Vagina (tissue), 2 donors: ENCODE measurements at places on chromosomes 6 and 20.

DNA sequence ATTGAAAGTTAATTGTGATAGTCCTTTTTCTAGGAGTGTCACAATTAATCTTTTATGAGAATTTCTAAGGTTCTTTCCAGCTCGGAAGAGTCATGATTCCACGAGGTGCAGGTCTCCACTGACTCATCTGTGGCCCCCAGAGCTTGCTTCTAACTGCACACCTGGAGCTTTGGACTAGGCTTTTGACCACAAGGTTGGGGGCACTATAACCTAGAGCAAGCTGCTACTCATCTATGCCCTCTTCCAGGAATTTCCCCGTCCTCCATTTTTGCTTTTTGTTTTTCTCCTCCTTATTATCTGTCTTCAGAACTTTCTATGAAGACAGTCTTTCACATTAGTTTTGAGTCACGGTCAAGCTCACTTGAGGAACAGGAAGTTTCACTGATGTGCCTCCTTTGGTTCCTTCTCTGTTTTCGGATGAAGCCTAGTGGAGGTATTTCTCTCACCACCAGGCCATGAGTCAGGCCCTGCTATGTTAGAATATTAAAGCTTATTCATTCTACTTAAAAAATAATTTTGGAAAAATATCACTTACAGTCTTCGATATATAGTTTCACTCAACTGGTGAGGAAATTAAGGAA lies 119.2 kb upstream of the INSM1 start:
- no peak for DNase-seq

- DNase-seq = no peak
Measured at GRCh38 chr6:104484626-104485025, 375.1 kb downstream of the HACE1 start.

- no peak for DNase-seq
Measured at GRCh38 chr6:104134876-104135275, 724.8 kb downstream of the HACE1 start.

DNA sequence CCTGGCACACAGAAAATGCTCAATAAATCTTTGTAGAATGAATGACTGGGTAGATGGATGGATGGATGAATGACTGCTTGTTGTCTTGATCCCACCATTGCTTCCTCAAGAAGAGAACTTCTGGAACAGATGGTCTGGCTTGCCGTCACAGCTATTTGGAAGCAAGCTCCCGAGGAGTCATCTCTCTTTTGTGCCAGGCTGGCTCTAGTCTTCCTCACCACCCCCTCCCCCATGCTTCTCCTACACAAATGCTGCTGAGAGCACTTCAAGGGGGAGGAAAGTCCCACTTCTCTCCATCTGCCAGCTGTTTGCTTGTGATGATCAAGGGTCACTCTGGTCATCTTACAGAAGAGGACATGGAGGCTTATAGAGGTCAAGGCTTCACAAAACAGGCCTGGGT lies 11.6 kb upstream of the KCNG1 start:
- DNase-seq = no peak

DNA sequence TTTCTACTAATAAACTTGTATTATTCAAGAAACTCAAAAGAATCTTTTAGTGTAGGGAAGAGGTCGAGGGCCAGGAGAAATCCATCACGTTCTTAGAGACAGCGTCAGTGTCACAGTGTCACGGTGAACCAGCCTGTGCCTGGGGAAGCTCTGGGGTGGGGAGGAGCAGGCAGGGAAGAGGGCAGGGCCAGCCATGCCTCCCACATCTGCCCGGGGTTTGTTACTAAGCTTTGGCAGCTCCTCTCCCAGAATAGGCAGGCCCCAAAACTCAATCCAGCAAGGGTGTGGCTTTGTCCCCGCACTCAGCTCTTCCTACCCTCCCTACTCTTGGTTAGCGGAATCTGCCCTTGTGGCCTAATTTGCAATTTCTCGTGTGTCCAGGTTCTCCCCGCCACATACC lies 72.9 kb downstream of the TCP11 start:
- DNase-seq = no peak

GRCh38 chr6:109740787-109741186 lies 49.7 kb downstream of the FIG4 start:
- no peak for DNase-seq

- no peak for DNase-seq
Measured at GRCh38 chr6:150565945-150566344, 33.7 kb upstream of the PLEKHG1 start.

DNA sequence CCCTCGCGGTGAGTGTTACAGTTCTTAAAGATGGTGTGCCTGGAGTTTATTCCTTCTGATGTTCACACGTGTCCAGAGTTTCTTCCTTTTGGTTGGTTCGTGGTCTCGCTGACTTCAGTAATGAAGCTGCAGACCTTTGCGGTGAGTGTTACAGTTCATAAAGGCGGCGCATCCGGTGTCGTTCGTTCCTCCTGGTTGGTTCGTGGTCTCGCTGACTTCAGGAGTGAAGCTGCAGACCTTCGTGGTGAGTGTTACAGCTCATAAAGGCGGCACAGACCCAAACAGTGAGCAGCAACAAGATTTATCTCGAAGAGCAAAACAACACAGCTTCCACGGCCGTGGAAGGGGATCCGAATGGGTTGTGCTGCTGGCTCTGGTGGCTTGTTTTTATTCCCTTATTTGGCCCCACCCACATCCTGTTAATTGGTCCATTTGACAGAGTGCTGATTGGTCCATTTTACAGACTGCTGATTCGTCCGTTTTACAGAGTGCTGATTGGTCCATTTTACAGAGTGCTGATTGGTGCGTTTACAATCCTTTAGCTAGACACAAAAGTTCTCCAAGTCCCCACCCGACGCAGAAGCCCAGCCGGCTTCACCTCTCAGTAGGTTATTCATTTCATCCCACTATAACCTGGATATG lies 48.2 kb upstream of the ARG1 start:
- DNase-seq = no peak

DNA sequence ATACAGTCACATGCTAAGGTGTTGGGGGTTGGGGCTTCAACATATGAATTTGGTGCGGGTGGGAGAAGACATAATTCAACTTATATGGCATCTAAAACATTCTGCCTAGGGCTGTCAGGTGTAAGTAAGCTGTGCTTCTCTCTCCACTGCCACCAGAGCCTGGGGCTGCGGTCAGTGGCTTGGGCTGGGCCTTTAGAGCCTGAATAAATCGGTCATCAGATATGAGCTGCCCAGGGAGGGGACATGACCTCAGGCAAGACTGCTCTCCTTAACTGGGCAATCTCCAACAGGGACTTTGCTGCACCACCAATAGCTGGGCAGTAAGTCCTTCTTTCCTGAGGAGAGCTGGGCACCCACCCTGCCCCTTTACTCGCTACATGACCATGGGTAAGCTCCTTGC lies 24.9 kb upstream of the SIRPA start:
- no peak for DNase-seq

DNA sequence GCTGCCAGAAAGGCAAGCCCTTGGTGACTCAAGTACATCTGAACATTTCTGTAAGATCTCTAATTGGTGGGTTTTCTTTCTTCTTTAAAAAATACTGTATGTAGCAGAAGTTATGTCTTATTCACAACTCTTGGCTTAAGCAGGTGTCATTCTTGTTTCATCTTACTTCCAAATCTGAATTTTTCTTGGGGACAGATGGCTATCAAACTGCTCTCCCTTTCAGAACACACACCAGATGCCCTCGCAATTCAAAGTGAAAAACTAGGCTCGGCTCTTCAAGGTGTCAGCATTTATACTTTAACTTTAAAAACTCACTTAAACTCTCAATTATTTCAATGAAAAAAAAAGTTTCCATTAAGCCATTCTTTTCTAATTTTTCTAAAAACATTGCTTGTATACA lies 49.7 kb downstream of the PAK5 start:
- DNase-seq = no peak

DNA sequence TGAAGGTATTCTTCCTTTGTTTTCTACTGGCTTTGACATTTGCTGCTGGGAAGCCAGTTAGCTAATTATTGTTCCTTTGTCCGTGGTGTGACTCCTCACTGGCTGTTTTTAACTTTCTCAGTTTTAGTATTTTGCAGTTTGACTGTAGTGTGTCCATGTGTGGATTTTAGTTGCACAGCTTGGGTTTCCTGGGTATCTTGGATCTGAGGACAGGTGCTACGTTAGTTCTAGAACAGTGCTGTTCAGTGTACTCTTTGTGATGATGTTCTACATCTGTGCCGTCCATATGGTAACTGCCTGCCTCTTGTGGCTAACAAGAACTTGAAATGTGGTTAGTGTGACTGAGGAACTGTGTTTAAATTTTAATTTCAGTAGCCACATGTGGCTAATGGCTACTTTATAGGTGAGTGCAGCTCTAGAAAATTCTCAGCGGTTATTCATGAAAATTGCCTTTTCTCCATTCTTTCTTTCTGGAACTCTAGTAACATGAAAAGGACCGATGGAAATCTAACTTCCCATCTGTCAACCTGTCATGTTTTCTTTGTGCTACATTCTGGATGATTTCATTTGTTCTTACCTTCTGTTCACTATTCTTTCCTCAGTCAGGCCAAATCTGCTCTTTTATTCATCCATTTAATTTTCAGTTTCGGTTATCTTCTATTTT lies 7.4 kb downstream of the SNX9 start:
- DNase-seq = no peak

DNA sequence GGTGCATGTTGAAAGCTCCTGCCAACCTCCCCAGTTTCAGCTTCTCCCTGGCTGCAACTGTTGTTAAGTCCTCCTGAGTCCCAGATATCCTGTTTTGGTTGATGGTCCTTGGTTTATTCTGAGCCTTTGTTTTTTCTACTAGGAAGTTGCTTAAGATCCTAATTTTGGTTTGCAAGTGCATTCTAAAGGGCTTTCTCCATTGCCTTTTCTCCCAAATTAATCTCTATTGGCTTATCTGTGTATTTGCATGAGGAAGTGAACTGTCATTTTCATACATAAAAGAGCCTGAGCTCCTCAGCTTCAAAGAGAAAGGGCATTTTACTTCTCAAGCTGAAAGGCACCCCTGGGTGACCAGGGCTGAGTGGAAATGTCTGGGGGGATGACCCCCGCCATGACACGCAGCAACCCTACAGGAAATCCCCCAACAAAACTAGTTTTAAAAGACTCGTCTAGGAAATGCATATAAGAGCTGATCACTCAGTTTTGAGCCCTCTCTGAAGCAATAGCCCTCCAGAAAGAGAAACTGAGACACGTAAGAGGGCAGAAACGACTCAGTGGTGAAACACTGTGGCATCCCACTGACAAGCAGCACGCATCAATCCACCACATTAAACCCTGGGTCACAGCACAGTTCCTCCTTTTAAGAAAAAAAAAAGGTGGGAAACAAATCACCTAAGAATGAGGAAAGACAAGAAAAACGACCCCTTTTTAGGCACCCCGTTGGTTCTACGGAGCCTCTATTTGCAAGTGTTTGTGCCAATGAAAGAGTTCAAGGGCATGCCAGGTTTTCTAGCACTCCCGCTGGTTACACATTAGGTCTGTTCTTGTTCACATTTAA lies 140.9 kb downstream of the THBS2 start:
- DNase-seq = peak; percentile 34

DNA sequence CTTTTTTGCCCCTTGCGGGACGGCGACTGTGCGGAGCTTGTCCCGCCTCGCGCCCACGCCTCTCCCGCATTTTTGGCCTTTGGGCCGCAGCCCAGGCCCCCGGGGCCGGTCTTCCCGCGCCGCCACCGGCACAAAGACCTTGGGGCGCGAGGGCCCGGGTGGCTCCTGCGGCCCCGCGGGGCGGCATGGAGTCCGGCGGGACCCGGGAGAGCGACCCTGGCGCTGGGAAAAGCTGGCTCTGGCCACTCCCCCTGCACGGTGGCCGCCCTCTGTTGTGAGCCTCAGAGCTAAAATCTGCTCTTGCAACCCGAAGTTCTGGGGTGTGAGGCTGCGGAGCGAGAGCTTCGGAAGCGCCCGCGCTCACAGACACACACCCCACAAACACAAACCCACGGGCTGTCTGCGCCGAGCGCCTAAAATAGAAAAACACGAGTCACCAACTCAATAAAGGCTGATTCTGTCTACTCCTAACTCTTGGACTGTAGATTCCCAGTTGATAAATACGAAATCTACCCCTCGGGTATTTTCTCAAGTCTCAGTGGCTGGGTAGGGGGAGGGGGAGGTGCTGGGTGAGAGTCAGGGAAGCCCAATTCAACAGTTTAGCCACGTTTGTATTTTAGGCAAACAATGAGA lies 496 bp upstream of the BEND3 start:
- no peak for DNase-seq

DNA sequence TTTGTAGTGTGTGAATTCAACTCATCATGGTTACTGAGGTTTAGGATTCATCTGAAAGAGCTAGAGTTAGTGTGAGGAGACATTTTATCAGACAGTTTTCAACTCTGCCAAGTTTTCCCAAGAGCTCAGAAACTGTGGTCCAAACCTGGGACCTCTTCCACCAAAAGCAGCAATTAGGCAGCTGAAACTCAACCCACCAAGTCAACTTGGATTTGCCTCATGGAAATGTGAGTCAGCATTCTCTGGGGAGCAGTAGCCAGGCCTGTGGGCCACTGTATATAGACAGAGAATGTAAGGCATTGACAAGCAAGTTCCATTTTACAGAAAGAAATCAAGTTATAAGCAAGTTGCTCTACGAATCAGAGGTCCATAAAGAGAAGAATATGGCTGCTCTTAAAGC lies 178.8 kb upstream of the HDDC2 start:
- DNase-seq = no peak

- no peak for DNase-seq
Measured at GRCh38 chr6:108587258-108588059, 26.7 kb downstream of the FOXO3 start.

GRCh38 chr20:20795721-20796120 lies 83.3 kb upstream of the RALGAPA2 start:
- no peak for DNase-seq

DNA sequence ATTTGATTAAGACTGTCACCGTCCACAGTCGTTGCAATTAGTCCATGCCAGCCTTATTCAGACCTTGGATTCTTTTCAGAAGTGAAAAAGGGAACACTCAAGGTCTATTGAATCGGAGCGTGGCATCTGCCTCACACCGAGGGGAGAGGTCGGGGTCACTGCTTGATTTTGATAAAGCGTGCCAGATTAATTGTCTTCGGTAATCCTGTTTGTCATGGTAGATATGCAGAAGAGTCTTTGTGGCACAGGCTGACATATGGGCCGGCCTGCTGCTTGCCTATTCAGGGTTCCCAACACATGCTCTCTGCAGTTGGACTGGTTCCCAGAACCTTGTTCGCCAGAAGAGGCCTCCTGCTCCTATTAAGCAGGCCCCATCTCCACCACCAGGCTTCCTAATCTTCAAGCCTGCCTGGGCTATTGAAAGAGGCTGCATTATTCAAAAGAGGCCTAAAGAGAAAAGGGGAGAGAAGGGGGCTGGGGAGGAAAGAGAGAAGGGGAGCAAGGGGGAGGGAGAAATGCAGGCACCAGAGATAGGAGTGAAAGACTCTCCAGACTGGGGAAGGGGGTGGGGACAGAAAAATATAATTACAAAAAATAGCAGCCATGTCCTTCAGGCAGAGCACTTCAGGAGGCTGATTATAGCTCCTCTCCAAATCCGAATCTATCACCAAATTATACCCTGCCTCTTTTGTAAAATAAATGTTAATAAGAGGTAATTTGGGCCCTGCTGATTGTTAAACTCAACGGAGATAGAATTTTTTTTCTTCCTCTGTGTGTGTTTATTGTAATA lies 611.3 kb downstream of the HDGFL1 start:
- DNase-seq = no peak

DNA sequence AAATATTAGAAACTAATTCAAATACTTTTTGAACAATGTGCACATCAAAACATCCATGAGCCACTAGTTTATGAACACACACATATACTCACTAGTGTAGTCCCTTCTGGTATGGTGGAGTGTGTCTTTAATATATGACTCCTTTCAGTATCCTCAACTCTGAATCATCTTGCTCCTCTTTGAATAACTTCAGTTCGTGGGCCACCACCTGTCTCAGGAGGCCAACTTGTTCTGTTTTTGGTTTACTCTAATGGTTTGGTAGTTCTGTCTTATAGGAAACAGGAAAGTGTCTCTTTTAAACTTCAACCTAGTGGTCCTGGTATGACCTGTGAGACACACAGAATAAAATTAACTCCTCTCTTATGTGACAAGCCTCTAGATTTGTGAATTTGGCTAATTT lies 55.6 kb downstream of the ZNF292 start:
- no peak for DNase-seq
